ENCODE measurements at places on chromosomes 5 and 9.

DNA sequence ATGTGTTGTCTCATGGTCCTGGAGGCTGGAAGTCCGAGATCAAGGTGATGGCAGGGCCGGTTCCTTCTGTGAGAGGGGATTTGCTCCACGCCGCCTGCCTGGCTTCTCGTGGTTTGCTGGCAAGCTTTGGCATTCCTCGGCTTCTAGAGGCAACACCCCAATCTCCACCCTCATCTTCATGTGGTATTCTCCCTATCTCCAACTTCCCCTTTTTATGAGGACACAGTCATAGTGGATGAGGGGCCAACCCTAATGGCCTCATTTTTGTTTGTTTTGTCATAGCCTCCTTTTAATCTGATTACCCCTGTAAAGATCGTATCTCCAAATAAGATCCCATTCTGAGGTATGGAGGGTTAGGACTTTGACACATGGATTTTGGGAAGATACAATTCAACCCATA lies 41.7 kb upstream of the CLK4 start:
- DNase-seq: no peak

- no peak for DNase-seq
Observed at GRCh38 chr9:99694393-99694792, 127.3 kb upstream of the NR4A3 start.

- no peak for DNase-seq
Observed at GRCh38 chr9:12314589-12314988, 378.6 kb upstream of the TYRP1 start.

GRCh38 chr5:62354028-62354874 lies 48.2 kb downstream of the KIF2A start:
- DNase-seq: peak; percentile 13

- DNase-seq: no peak
Observed at GRCh38 chr9:13239208-13239607, 40.3 kb downstream of the MPDZ start.

GRCh38 chr5:175457466-175457865 lies 13.5 kb upstream of the DRD1 start:
- DNase-seq: no peak

DNA sequence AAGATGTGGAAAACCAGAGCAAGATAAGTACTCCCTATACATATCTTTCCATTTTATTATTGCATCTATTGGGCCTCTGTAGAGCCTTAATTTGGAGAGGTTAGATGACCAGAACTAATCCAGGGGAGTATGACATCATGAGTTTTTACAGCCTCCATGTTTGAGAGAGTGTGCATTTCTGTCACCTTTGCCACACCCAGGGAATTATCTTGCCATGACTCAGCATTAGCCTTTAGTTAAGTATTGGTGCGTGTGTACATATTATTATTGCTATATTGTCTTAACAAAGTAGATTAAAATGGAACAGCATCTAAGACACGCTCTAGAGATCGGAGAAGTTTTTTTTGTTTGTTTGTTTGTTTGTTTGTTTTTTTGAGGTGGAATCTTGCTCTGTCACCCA lies 27.6 kb downstream of the DIMT1 start:
- no peak for DNase-seq

GRCh38 chr5:153866176-153866575 lies 172.5 kb downstream of the FAM114A2 start:
- DNase-seq: no peak

DNA sequence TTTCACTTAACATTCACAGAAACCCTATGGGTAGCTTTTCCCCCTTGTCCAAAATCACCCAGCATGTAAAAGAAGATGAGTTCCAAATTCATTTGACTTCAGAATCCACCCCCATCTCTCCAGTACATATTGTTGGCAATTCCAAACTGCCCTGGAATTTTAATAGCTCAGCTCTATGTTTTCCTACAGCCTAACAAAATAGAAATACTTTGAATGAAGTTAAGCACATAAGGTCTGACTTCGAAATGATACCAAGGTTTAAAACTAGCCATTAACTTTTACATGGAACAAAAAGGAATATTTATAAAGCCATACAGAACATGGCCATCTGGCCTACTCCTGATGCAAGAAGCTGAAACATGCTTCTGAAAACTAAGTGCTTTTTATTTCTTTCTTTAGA lies 634.3 kb downstream of the PDE4D start:
- DNase-seq: no peak

DNA sequence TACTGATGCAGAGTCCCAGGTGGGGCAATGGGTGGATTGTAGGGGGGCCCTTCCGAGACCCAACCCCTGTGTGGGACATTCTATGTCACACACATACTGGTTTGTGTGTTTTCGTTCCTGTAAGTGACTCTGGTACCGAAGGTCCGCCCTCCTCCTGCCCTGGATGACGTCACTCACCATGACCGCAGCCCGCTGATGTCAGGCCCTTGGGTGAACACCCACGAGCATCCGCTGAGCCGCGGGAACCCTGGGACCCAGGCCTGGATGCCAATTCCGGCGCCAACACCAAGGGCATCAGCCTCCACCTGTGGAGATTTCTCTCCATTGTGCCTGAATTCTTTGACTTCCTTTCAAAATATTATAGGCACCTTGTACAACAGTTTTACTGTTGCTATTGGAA lies 184.3 kb downstream of the MTRR start:
- DNase-seq: no peak

DNA sequence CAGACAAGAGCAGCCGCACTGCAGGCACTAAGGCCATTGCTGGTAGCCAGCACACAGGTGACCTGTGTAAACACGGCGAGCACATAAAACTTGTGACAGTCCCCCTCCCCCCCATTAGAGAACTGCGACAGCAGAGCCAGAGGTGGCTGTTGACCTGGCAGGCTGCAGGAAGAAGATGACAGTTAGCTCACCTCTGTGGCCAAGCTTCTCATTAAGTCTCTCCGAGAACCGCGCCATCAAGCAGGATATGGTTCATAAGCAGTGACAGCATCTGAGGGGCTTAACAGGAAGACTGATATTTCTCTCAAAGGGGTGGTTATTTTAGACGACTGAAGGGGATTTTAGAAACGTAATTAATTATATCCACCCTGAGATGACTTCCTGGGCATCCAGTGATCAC lies 5.2 kb downstream of the SURF4 start:
- no peak for DNase-seq

GRCh38 chr9:98365227-98365669 lies 109.8 kb upstream of the TBC1D2 start:
- DNase-seq: no peak

GRCh38 chr5:93590493-93590892 lies 7.5 kb downstream of the NR2F1 start:
- no peak for DNase-seq

DNA sequence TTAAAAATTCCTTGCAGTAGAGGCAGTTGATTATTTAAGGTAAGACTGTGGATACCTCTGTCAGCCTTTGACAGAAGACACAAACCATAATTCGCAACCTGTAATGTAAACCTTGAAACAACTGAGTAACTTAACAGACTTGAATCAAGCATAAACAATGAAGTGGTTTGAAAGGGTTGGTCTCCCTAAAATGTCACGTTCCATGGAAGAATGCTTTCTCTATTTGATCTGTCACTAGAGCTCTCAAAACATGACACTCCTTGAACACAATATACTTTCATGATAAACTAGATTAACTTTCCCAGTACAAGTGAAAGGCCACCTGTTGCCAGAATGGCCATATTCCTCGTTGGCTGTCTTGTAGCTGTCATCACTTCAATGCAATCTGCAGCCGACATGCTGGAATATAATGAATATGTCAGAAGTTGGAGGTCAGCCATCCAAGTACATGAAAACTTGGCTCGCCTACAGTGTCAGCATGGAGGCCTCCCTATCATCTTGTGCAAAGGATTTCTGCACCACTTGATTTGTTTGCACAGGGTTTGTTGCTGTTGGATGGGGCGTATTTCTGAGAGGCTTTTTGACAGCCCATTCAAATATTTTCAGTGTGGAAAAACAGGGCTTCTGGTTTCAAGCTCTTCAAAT lies 228.0 kb downstream of the TLE4 start:
- DNase-seq: no peak
